ENCODE measurements at places on chromosomes 6 and 20.

DNA sequence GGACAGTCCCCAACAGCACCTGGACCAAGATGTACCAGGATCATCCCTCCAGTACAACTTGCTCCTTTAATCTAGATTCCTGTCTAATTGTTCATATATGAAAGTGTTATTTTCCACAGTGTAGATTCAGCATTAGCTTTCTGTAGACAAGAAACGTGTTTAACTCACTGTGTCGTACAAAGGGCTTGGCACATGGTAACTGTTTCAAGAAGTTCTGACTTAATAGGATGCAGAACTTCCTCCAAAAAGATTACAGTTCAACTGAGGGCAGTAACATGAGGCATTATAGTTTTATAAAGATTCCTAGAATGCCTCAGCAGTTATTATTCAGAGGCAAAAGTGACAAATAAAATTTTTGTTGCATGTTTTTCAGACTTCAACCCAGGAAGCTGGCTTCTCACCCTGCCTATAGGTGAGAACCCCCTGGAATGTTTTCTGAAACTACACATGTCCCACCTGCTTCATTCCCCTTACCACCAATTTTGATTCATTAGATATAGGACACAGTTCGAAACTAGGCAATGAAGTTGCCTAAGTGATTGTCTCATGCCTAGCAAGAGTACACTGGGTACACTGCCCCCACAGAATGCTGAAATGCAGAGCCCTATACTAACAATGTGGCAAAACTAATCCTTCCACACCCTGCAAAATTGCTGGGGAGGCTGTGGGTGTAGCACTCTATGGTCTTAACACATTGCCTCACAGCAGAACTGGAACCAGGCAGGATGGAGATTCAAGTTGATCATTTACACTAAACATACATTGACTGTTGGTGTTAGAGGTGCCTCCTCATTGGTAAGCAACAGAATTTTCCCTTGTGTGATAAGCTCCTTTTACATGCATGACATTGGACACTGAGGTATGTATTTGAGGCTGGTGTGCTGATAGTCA lies 22.6 kb upstream of the SH3BGRL2 start:
- no peak for DNase-seq

GRCh38 chr6:138035070-138035469 lies 72.1 kb downstream of the PERP start:
- no peak for DNase-seq

DNA sequence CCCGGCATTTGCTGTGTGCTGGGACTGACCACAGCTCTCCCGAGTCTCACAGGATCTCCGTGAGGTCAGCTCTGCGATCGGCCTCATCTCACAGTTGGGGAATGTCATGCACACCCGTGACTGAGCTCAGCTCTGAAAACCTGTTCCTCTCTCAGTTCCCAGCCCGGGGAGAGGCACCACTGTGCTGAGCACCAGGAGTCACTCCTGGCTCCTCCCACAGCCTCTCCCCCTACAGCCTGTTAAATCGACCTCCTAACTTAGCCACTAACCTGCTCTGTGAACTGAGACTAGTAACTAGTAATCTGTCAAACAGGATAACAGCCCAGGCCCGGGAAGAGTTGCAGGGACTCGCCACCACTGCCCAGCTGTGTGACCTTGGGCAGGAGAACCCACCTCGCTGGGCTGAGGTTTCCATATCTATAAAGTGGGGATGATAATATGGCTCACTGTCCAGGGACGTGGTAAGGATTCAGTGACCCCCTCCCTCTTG lies 20.1 kb upstream of the NOL4L start:
- DNase-seq, result no peak

GRCh38 chr20:1696521-1697209 lies 39.1 kb upstream of the SIRPG start:
- DNase-seq, result no peak

DNA sequence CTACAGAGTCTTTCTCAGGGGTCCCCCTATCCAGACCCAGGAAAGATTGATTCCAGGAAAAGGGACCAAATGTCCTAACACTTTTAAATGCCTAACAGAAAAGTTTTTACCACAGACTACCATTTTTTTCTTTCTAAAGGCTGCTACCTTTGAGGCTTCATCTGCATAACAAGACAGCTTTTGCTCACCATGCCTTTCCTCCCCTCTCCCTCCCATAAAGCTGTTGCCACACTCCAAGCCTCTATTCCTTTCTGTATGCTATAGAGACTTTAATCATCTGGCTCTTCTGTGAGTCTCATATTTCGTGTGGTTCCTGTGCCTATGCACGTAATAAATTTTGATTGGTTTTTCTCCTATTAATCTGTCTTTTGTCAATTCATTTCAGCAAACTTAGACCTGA lies 26.0 kb upstream of the LIN28B start:
- DNase-seq, result no peak

- no peak for DNase-seq
Observed at GRCh38 chr20:56979125-56979524, 287.3 kb downstream of the BMP7 start.

DNA sequence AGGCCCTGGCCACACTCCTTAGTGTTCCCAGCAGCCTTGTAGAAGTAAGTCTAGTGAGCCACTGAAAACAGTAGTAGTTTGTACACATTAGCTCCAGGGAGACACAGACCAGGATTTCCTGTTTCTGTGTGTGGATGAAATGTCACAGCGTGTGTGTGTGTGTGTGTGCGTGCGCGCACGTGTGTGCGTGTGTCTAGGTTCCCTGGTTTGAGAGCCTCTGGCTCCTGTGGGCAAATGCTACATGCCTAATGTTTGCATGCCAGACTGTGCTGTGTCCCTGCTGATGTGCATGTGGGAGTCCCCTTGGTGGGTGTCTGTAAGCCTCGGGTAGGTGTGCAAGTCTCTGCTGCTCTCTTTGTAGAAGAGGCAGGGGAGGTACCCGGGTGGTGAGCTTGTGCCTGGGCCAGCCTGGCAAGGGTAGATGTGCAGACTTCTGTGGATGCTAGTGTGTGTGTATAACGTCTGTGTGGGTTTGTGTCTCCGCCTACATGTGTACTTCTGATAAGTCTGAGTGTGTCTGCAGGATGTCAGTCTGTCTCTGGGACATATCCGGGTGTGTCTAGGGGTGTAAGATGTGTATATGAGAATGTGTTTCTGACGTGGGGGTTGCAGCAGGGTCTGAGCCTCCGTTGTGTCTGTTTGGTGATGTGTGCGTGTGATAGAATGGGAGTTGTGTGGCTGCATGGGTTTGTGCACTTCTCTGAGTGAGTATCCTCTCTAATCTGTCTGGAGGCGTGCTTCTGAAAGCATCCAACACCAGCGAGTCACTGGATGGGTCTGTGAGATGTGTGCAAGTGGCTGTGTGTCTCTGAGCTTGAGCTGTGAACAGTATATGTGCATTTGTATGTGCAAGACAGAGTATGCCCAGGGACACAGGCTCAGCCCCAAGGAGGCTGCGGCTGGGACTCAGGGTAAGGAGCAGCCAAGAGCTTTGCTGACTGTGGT lies 19.0 kb upstream of the TLDC2 start:
- DNase-seq, result no peak

DNA sequence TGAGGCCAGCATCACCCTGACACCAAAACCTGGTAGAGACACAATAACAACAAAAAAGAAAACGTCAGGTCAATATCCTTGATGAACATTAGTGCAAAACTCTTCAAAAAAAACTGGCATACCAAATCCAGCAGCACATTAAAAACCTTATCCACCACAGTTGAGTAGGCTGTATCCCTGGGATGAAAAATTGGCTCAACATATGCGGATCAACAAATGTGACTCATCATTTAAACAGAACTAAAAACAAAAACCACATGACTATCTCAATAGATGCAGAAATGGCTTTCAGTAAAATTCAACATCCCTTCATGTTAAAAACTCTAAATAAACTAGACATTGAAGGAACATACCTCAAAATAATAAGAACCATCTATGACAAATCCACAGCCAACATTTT lies 59.6 kb upstream of the PHIP start:
- DNase-seq, result no peak

DNA sequence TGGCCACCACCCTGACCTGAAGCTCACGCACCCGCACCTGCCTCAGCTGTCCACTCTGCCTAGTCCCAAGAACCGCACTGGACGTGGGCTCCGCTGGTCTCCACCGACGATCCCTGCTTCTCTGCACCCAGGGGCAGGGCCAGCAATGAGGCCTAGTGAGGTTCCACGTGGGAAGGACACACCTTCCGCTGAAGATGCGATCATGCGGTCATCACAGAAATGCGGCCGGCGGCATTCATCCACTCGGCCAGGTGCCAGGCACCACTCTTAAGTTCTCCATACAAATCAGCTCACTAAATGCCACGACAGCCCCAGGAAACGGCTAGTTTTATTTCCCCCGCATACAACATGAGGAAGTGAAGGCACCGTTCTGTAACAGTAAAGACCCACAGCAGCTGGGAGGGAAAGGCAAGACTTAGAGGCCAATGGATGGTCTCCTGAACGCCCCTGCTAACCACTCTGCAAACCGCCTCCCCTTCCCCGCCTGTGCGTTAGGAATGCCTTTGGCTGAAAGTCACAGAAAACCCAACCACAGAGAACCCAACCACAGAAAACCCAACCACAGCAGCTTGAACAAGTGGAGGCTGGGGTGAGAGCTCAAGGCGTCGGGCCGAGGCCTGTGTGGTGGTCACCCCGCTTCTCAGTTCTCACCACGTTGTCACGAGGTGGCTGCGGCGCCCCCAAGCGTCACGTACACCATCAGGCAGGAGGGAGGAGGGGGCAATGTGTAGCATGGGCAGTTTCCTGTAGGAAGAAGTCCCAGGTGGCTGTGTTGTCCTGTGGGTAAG lies 204.4 kb downstream of the TAF4 start:
- DNase-seq, result no peak

GRCh38 chr6:1296542-1296941 lies 15.4 kb upstream of the FOXQ1 start:
- no peak for DNase-seq

DNA sequence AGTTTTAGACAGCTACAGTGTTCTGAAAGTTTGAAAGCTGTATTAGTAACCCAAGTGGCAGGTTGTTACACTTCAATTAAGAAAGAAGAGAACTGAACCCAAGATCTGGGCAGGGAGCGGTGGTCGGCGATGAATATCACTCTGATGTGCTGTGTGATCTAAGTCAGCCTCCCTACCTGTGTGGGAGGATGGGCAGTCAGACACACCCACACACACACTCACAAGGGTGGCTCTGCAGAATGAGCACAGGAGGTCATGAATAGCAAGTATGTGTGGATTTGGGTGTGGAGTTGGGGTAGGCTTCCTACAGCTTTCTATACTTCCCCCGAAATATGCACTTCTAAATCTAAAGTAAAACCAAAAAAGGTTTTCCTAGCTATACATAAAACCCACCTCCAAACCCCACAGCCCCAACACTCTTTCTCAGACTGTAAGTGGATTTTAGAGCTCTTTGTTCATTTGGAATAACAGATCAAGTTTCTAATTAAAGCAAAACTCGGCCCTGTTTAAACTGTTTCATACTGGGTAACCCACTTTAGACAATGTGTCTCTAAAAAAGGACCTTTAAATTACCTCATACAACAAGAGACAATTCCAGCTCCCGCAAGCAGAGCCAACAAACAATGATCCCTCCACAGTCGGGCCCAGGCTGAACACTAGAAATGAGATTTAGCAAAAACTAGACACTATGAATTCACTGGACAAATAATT lies 19.4 kb downstream of the TNFRSF21 start:
- DNase-seq, result no peak

DNA sequence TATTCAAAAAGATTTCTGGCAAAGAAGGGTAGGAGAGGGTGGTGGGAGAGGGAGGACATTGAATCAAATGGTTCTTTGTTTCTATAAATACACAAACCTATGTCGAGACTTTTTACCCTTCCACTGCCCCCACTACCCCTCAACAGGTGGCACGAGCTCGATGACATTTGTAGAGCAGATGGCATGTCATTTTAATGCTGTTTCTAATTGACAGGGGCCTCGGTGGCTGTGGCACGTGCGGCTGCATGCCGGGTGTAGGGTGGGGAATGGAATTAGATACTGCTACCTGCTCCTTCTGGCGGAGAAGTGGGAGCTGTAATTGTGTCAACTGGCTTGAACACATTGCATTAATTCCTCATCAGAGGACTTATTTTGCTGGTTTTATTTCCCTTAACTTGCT lies 29.1 kb upstream of the SASH1 start:
- no peak for DNase-seq

GRCh38 chr6:52726741-52727535 lies 36.3 kb downstream of the GSTA2 start:
- no peak for DNase-seq

DNA sequence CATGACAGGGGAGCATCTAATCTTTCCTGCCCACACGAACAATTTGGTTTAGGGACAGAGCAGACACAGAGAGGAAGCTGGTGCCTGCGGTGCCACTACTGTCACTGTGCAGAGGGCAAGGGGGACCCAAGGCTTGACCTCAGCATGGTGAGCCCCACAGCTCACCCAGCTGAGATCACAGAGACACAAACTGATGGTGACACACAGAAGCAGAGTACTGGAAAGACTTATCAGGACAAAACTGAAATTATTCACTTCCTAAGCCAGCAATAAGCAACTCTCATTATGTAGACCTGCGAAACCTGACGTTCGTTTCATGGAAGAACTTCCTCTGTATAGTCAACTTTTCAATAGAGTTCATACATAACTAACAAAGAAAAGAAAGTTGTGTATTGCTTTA lies 86.1 kb downstream of the HUS1B start:
- no peak for DNase-seq

- no peak for DNase-seq
Observed at GRCh38 chr20:3797592-3798372, 1.7 kb downstream of the CDC25B start.

- DNase-seq, result no peak
Observed at GRCh38 chr20:44018259-44018941, 103.7 kb downstream of the TOX2 start.

GRCh38 chr20:11230999-11231398 lies 557.2 kb upstream of the JAG1 start:
- no peak for DNase-seq

DNA sequence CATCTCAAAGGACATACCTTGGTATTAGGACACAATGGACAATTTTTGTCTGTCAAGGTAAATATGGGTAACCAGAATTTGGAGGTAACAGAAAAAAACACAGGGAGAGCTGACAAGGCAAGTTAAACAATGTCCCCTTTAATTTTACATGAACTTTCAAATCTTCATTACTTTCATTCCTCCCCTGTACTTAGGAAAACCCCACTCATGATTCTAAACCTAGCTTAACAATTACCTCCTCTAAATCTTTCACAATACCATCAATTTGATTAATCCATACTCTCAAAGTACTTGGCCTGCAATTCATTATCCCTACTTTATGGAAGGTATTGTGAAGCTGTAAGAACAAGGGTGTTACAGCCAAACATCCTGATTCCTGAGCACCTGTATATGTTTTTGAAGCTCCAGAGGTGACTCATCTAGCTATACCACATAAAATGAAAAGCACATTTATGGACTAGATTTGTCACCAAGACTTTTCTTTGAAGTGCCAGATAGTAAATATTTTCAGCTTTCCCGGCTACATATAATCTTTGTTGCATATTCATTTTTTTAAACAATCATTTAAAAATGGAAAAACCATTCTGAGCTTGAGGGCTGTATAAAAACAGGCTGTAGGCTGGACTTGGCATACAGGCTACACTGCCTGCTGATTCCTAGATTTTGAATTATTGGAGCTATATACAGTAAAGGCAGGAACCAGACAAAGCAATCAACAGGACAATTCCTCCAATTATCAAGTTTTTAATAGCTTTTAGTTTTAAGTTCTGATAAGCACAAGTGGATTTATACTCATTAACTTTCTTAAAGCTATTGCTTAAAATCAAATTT lies 22.9 kb downstream of the DEK start:
- no peak for DNase-seq

GRCh38 chr6:71238351-71238750 lies 50.3 kb upstream of the OGFRL1 start:
- DNase-seq, result no peak

Data from activated T-cell treated with anti-CD3 and anti-CD28 coated beads, Interleukin-2, amount 50 U/mL, for 24 hours (primary cell).